ENCODE measurements at places on chromosomes 4 and X.

GRCh38 chrX:51158231-51158630 is 174.4 kb upstream of the NUDT10 start:
- no peak for DNase-seq

DNA sequence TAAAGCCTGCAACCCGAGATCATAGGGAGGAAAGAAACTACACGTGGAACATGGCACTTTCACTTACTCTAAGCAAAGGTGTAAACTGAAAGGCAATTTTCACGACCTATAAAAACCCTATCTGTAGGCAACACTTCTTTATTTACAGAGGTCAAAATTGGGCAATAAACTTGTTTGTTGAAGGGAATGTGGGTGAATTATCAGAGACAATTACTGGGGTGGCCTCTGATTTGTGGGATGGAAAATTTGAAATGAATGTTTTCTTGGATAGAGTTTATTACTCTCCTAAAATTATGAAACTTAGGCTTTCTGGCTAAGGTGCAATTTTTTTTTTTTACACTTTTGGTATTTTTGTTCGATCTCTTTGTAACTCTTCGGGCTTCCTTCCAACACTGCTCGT is 734.1 kb upstream of the TENM3 start:
- no peak for DNase-seq

DNA sequence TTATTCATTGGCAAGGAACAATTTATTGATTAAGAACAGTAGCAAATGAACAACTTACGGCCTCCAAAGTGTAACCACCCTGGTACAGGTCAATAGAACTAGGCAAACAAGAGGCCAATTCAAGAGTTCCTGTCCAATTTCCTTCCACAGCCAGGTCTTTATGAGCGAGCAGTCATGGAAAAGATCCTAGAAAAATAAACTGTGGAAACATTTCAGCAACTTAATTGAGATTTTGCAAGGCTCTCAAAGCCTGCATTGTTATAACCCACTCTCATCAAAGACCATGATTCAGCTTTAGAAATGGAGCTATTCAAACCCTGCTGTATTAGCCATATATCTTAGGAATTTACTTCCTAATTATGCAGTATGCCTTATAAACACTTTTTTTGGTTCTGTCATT is 43.6 kb downstream of the UNC5C start:
- no peak for DNase-seq

DNA sequence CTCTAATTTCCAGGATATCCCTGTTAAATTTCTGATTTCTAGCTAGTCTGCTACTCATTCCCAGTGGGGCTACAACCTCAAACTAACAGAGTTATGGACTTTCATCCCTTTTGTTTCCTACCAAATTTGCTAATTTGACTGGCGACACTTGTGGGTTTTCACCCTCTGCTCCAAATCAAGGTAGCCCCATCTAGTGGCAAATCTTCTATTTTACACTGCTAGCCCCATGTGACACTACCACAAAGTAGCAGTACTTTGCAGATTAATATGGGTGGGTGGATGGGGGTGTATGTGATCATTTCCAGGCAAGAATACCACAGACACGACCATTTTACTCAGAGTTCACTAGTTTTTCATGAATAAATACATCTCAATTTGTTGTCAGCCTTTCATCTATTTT is 150.3 kb downstream of the MSL3 start:
- no peak for DNase-seq

DNA sequence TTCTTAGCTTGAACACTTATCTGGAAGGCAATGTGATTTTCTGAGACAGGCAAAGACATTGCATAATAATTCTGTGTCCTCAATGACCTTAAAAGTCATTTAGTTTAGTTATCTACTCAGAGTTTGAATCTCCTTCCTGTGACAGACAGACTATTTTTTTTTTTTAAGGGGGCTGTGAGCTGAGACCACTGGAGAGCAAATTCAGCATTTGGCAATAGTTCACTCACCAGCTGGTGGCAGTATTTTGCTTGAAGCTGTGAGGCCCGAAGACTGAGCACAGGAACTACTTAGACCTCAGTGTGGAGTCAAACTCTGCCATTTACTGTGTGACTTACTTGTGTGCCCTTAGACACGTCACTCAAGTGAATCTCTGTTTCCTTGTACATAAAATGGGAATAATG is 22.9 kb upstream of the CPE start:
- no peak for DNase-seq

- DNase-seq, result no peak
These were observed 1059.6 kb downstream of the TECRL start for GRCh38 chr4:63349674-63350025.

GRCh38 chrX:107360788-107361360 is 88.6 kb upstream of the FRMPD3 start:
- DNase-seq, result no peak

All from cerebellar nuclear complex (tissue), 1 donor.